T follicular helper cell (primary cell): ENCODE measurements at places on chromosomes 1 and 21.

- no peak for DNase-seq
Measured at GRCh38 chr1:230587061-230587460, 55.2 kb upstream of the COG2 start.

GRCh38 chr1:233897325-233898162 lies 6.9 kb upstream of the SLC35F3 start:
- DNase-seq, result no peak

GRCh38 chr1:218369688-218370511 lies 24.8 kb downstream of the TGFB2 start:
- DNase-seq, result no peak

GRCh38 chr1:172795741-172796140 lies 136.8 kb downstream of the FASLG start:
- no peak for DNase-seq
